ENCODE measurements at places on chromosomes 6 and 20. TPM values are rescaled to one million over a fixed set of nuclear protein-coding genes. Genes with fewer than 3 reads are reported as not detected.

IYD gene
- total RNA-seq = not detected

PNISR gene
- total RNA-seq = 364 TPM

GOPC gene
- total RNA-seq = 8.6 TPM

LGSN gene
- not detected for total RNA-seq

SLC35F1 gene
- not detected for total RNA-seq

ZSCAN23 gene
- 0.73 TPM for total RNA-seq

CTCFL gene
- not detected for total RNA-seq

CST2 gene
- total RNA-seq = not detected

NFATC2 gene
- 12.2 TPM for total RNA-seq

OR2J3 gene
- total RNA-seq = not detected

RCAN2 gene
- total RNA-seq = not detected

LAMA2 gene
- total RNA-seq = 0.63 TPM

SIRPD gene
- 0.42 TPM for total RNA-seq

ADGRF1 gene
- 0.10 TPM for total RNA-seq

TBP gene
- 5.8 TPM for total RNA-seq

OR11A1 gene
- total RNA-seq = not detected

WFDC12 gene
- total RNA-seq = not detected

HLA-DRA gene
- 1,165 TPM for total RNA-seq

MOG gene
- total RNA-seq = not detected

RIPPLY2 gene
- under 0.01 TPM for total RNA-seq

ENPP3 gene
- 0.73 TPM for total RNA-seq

MCCD1 gene
- total RNA-seq = not detected

RBM24 gene
- total RNA-seq = 0.21 TPM

FILIP1 gene
- under 0.01 TPM for total RNA-seq

COL19A1 gene
- total RNA-seq = 9.1 TPM

RAB44 gene
- 1.3 TPM for total RNA-seq

PLEKHG1 gene
- total RNA-seq = 12.5 TPM

SGK1 gene
- total RNA-seq = 1,288 TPM

SCUBE3 gene
- total RNA-seq = not detected

CYP21A2 gene
- not detected for total RNA-seq

RGS17 gene
- total RNA-seq = not detected

HLA-DRB5 gene
- 8.5 TPM for total RNA-seq

ZNFX1 gene
- total RNA-seq = 99.6 TPM

GGT7 gene
- 5.1 TPM for total RNA-seq

ZBP1 gene
- total RNA-seq = 14.7 TPM

Measured in mononuclear cell (primary cell).